MCF 10A (cell line): ENCODE measurements at places on chromosomes 6 and 20. TPM values are rescaled to one million over a fixed set of nuclear protein-coding genes. Genes with fewer than 3 reads are reported as not detected.

NCR2 gene
- total RNA-seq = not detected in 2 replicates

PPP1R3G gene
- 0.07 TPM in 2 replicates for total RNA-seq

THBD gene
- total RNA-seq = 15.4 and 36.2 TPM in 2 replicates

METTL24 gene
- not detected in 2 replicates for total RNA-seq

HCK gene
- total RNA-seq = not detected in 2 replicates

HAO1 gene
- not detected in 2 replicates for total RNA-seq

ADGRF1 gene
- 1.3 and 3.5 TPM in 2 replicates for total RNA-seq

DNAH8 gene
- total RNA-seq = not detected in 2 replicates

PRDM13 gene
- total RNA-seq = not detected in 2 replicates

ALDH8A1 gene
- 1.1 and 2.0 TPM in 2 replicates for total RNA-seq

ACOT13 gene
- total RNA-seq = 29.4 and 31.4 TPM in 2 replicates

BANF2 gene
- not detected in 2 replicates for total RNA-seq

MYCT1 gene
- total RNA-seq = not detected in 2 replicates

GRCh38 chr6:50831186-50831585 lies 12.5 kb downstream of the TFAP2B start:
- DNase-seq = no peak

GRCh38 chr6:4270001-4270400 lies 134.6 kb upstream of the ECI2 start:
- DNase-seq = no peak

DNA sequence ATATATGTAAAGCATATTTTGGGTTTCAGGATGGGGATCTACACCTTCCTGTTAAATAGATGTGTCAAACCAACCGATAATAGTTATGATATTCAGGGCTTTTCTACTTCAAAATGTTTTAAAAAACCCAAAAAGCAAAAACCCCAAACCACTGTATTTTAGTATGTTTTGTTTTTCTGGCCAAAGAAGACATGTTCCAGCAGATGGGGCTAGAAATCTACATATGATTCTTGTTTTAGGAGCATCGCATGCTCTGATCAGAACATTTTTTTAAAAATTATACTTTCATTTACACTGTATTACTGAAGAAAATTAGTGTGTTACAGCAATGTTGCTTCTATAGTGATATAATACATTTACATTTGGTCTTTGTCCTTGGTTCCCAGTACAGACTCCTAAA lies 11.0 kb downstream of the RMND1 start:
- no peak for DNase-seq

- no peak for DNase-seq
Measured at GRCh38 chr20:57400821-57401564, 9.8 kb downstream of the RBM38 start.

DNA sequence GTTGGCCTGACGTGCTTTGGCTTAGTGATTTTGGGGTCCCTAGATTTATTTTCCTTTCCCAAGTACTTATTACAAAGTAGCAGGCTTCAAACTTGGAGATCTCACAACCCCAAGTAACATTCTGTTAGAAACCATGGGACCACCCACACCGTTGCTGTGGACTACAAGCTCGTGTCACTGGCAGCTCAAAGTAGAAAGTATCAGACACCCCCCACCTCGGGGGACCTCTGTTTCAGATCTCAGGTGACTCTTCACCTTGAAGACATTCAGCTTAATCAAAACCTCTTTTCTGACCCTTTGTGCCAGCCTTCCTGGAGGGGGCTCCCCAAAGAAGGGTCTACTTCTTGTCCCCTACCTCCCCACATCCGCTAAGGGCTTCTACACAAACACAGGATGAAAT lies 15.7 kb upstream of the MYT1 start:
- no peak for DNase-seq

DNA sequence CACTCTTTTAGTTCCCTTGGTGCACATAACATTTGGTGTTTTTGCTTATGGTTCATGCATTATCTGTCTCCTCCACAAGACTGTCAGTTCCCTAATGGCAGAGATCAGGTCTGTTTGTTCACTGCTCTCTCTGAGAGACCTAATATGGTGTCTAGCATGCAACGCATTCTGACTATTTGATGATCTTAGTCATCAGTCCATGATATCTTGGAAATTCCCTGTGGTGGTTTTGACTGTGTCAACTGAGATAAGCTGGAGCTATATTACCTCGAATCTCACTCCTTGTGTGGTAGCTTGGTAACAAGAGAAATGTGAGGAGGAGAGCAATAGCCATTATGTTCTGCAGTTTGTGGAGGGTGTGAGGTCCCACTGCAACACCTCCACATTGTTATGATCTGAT lies 229.8 kb downstream of the FRK start:
- no peak for DNase-seq

DNA sequence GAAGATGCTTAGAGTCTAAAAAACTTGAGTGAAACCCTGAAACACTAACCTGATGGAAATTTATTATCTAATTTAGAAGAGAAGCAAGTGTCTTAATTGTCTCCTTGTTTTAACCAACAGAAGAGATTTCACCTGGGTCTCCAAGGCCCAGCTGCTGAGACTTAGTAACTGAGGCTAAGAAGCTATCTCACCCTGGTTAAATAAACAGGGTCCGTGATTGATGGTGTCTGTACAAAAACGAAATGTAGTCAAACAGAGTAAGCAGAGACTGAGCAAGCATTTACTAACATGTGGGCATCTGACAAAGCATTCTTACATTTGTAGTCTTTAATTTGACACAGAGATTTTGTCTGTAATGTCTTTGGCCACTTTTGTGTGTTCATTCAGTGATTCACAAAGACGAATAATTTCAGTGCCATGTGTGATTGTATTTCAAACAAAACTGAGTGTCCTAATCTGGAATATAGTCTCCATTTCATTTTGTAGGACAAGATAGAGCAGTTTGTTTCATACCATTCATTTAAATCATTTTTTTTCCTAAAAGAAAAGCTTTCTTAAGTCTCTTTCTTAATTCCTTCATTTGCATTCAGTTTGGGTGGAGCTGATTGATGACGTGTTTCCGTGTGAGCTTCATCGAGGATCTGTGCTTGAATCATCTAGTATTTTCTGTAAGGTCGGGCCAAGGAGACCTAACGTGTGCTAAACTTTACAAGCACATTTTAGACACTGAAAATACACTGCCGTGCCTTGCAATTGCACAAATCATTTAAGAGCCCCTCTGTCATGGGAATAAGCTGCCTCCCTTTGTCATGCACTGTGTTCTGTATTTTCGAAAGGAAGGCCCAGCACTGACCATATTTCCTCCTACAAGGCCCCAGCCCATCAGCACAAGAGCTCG lies 170.6 kb upstream of the QKI start:
- DNase-seq = no peak

GRCh38 chr20:24106150-24106800 lies 117.7 kb upstream of the GGTLC1 start:
- DNase-seq = no peak

GRCh38 chr6:144402750-144403149 lies 117.6 kb downstream of the UTRN start:
- no peak for DNase-seq

GRCh38 chr20:12762725-12763124 lies 246.0 kb upstream of the SPTLC3 start:
- peak; percentile 4 for DNase-seq

DNA sequence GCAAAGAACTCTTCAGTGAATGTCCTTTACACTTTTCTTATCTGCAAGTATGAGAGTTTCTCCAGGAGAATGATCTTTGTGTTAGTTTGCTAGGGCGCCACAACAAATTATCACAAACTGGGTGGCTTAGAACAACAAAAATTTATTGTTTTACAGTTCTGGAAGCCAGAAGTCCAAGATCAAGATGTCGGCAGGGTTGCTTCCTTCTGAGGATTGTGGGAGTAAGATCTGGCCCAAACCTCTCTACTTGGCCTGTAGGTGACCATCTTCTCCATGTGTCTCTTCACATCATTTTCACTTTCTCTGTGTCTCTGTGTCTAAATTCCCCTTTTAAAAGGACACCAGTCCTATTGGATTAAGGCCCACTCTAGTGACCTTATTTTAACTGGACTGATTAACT lies 103.0 kb downstream of the ADTRP start:
- DNase-seq = no peak

- no peak for DNase-seq
Measured at GRCh38 chr6:111949546-111949945, 76.3 kb upstream of the FYN start.

DNA sequence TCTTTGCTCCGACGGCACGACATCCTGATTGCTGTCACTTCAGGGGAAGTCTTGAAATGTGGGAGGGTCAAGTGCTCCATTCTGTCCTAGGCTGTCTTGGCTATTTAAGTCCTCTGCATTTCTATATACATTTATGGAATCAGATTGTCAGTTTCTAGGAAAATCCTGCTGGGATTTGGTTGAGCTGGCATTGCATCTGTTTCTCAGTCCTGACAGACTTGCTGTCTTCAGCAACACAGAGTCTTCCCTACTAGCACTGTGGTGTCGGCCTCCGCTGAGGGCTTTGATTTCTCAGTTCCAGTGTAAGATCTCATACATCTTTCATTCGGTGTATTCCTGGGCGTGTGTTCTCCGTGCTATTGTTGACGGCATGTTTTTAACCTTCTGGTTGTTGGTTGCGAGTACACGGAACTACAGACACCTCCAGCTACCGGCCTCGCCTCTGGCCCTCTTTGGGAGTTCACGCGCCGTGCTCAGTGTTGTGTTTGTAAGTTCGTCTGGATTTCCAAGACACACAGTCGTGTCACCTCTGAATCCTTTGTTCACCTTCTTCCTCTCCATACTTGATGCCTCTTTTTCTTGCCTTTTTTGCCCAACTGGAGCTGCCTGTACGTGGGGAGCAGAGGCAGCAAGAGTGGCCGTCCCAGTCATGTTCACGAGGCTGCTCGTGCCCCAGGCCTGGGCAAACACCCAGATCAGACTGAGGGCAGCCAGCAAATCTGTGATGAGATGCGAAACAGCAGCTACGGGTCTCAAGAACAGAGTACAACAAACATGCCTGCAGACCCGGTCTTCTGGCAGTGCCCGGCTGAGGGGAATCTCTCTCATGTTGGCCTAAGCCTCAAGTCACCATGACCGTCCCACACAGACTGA lies 92.8 kb downstream of the TAF4 start:
- DNase-seq = no peak

DNA sequence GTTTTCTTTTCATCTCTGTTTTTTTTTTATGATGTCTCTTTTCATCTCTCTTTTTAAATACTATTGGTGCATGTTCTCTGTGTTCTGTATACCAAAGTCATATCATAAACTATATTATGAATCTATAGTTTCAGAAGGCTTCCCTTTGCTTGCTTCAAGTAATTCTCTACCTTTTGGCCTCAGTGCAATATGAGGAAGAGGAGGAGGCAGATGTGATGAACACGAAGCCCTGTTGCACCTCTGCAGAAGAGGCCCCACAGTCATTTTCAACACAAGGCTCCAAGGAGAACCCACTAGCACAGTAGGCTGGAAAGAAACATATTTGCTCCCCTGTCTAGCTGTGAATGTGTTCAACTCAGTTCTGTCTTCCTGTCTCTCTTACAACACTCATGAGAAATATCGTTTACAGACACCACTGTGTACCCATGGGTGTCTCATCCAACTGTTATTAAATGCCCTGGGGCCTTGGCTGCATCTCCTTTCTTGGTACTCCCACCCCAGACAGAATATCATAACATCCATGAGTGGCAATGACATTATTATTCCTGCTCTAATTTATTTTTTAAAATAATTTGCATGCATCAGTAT lies 122.6 kb upstream of the SHLD1 start:
- DNase-seq = no peak

- peak; percentile 95 for DNase-seq
Measured at GRCh38 chr6:32609731-32610640, 20.3 kb upstream of the HLA-DRB1 start.

- no peak for DNase-seq
Measured at GRCh38 chr20:57034001-57034400, 232.4 kb downstream of the BMP7 start.

- no peak for DNase-seq
Measured at GRCh38 chr6:169960886-169961611, 209.6 kb downstream of the ERMARD start.

- DNase-seq = peak; percentile 7
Measured at GRCh38 chr20:63106108-63106764, 99.5 kb upstream of the BHLHE23 start.

- DNase-seq = no peak
Measured at GRCh38 chr6:155103816-155104366, 108.8 kb downstream of the TIAM2 start.

DNA sequence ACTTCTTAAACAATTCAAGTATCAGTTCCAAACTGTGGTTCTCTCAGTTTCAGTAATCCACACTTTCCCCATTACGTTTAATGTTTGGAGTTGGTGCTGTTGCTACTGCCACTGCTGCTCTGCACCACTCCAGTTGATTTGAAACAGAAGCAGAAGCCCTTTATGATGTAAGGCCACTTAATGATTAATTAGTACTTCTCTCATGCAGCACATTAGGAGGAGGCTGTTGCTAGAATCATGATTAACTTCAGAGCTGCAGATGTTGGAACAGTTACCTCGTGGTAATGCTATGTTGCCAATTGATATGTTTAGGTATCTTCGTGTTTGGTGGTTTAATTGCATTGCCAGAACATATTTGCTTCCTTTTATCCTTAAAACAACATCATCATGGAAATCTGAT lies 986.2 kb upstream of the CITED2 start:
- no peak for DNase-seq

DNA sequence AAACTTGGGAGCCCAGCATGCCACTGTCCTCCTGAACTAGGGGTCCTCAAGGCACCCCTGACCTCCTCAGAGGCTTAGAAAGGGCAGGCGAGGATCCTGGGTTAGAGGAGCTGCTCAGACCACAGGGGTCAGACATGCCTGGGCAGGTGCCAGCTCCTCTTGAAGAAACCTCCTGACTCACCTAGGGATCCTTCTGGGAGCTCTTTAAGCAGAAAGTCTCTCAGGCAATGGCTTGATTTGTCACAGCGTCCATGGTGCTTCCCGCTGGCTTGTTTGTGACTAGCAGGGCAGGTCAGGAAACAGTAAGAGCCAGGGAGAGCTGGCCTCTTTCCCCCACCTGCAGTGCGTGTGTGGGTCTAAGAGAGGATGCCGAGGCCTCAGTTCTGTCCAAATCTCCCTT lies 174.5 kb upstream of the SNX9 start:
- peak; percentile 51 for DNase-seq

- DNase-seq = peak; percentile 85
Measured at GRCh38 chr6:153170511-153170910, 39.4 kb upstream of the RGS17 start.

GRCh38 chr6:125245523-125246264 lies 56.1 kb downstream of the HDDC2 start:
- peak; percentile 74 for DNase-seq

GRCh38 chr6:82030301-82030700 lies 217.2 kb downstream of the IBTK start:
- DNase-seq = peak; percentile 42

DNA sequence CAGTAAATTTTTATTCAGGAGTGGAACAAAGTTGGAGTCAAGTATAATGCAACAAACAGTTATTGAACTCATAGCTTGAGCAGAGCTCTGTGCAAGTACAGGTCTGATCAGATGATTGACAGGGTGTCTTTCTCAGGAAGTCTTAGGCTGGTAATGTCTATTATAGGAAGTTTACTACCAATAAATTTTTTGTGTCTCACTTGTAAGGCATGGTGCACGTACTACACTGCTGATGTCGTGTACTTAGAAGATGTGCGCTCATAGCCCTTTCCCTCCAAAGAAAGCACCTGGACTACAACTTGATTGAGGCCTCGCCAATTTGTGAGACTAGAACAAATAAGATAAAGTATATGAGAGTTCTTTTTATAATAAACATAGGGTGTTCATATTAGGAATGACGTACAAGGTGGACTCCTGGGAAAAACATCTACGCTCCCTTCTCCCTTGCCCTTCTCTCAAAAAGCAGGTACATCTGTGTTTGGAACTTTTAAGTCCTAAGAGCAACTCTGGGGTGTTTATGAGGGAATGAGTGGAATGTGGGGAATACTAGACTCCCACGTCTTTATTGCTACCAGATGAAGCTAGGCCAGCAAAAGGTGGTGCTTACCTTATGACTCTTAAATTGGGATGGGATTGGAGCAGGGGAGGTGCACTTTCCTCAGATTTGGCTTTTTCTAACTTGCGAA lies 1.5 kb downstream of the NDUFAF5 start:
- peak; percentile 5 for DNase-seq
